Activated CD4-positive, alpha-beta T cell treated with anti-CD3 and anti-CD28 coated beads, Interleukin-2, Interleukin-6, amounts not matched to agents 100 ng/mL and 50 ng/mL, durations not matched to agents 16 hours and 8 hours (primary cell): ENCODE measurements at places on chromosomes 2 and 18.
A peak's percentile ranks its signal among the peaks of the same experiment; 100 is the strongest.

DNA sequence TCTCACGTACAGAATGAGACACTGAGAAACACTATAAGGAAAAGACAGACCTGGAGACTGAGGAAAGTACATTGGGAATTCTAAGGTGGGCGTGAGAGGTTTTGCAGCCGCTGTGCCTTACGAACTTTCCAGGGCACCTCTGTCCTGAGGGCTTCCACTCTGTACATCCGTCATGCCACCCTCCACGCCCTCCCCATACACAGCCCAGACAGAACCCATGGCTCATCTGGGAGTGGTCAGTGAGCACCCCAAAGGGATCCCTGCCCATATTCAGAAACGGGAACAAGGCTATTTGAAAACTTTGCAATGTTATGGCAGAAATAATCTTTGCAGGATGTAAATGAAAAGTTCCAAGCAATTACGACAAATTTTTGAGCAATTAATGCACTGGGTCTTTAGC is 95.4 kb upstream of the ZNF532 start:
- no peak for DNase-seq

GRCh38 chr2:61538920-61539520 is 864 bp upstream of the XPO1 start:
- DNase-seq: peak; percentile 58

DNA sequence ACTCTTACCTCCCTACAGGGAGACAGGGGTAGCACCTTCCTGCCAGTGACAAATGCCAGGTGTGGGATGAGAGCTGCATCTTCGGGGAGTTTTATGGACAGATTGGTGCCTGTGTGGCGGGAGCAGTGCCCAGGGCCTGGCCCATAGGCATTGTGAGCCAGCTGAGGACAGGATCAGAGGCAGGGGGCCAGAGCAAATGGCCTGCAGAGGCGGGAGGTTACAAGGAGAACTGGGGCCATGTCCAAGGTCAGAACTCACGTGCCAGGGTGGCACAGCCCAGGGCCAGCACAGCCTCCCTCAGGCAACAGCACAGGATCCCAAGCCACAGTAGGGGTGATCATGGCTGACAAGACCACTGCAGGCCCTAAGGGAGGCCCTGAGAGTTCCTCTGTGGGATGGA is 40.2 kb upstream of the MCFD2 start:
- no peak for DNase-seq

GRCh38 chr2:173077506-173078177 is 2.0 kb downstream of the MAP3K20 start:
- DNase-seq: no peak

- DNase-seq: no peak
These were observed 15.9 kb downstream of the ITGB1BP1 start for GRCh38 chr2:9407363-9407811.

DNA sequence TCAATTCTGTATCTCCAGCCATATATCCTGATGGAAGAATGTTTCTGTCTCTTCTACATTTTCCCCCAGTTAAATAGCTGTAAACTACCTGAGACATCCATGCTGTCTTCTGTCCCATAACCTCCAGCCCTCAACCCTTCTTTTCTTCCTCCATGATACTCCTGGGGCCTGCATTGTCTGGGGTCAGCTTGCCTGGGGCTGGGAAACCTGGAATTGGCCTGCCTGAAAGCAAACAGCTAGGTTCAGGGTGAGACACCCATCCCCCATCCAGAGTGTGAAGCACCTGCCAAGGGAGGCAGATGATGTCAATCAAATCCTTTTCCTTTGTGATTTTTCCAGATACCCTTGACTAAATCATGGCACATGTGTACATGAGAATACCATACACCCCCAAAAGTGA is 313.7 kb upstream of the MGAT5 start:
- DNase-seq: no peak

DNA sequence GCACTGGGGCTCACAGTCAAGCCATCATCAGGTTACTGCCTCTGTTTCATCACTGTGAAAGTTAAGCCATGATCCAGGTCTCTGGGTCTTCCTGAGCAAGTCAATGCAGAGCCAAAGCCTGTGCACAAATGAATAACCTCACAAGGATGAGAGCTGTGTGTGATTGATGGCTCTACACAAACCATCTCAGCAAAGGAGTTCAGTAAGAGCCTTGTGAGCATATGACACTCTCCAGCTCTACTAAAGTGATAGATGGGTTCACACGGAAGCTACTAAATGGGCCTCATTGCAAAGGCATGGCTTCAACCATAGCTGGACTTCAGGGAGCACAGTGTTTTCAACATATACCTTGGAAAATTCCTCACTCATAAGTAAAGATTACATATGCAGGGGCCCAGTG is 101.5 kb downstream of the AFF3 start:
- no peak for DNase-seq

GRCh38 chr2:171146633-171147032 is 14.1 kb downstream of the TLK1 start:
- no peak for DNase-seq

GRCh38 chr2:16664052-16664731 is 1.4 kb downstream of the CYRIA start:
- no peak for DNase-seq

DNA sequence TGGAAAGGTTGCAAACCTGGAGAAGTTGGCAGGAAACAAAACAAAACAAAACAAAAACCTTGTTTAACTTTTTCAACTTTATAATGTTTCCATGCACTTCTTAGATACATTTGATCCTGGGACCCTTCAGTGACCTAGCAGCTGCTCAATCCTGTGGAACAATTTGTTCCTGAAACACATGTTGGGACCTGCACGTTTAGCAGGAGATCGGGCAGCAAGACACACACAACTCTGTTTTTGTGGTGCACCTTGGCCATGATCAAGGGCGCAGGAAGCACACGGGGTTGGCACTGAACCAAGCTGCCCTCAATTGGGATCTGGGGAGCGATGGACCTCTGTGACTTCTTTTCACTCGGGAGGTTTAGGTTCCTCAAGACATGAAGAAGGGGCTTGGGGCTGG is 268.7 kb downstream of the LOXHD1 start:
- DNase-seq: no peak

DNA sequence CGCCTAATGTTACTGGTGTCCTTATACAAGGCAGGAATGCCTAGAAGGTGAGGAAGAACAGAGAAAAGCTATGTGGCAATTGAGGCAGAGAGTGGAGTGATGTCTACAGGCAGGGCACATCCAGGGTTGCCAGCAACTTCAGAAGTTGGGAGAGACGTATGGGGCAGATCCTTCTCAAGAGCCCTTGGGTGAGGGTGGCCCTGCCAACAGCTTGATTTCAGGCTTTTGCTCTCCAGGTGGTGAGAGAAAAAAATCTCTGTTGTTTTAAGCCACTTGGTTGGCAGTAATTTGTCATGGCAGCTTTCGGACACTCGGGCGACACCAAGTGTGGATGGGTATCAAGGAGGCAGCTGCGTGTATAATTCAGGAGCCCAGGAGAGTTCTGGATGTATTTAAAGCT is 217.4 kb upstream of the SMIM21 start:
- DNase-seq: no peak

DNA sequence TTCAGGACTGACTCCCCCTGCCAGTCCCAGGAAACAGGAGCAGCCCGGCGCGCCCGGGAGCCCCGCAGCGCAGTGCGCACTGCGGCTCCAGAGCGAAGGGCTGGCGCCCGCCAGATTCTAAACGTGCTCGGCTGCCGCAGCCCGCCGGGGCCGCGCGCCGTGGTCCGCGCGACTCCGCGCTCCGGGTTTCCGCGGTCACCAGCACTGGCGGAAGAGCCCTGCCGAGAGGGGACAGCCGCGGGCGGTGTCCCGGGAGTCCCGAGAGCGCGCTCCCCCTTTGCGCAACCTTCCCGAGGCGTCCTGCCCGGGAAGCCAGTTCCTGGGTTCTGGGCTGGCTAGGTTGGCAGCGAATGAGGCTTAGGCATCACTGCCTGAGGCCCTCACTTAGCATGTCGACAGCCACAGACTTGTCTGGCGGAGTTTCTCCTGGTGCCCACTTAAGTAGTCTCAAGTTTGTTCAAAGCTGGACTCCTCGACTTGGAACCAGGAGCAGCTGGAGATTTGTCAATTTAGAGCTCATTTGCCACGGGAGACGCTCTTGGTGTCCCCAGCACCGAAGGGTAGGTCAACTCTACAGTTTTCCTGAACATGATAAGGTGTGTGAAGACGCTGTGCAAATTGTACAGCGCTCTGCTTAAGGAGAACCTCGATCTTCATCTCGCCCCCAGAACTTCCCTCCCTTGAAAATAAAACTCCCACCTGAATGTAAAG is 1.5 kb upstream of the VSNL1 start:
- DNase-seq: peak; percentile 3

- no peak for DNase-seq
These were observed 2.4 kb upstream of the CHRNG start for GRCh38 chr2:232537079-232537478.

- DNase-seq: no peak
These were observed 46.2 kb upstream of the SERPINE2 start for GRCh38 chr2:224085246-224085645.

DNA sequence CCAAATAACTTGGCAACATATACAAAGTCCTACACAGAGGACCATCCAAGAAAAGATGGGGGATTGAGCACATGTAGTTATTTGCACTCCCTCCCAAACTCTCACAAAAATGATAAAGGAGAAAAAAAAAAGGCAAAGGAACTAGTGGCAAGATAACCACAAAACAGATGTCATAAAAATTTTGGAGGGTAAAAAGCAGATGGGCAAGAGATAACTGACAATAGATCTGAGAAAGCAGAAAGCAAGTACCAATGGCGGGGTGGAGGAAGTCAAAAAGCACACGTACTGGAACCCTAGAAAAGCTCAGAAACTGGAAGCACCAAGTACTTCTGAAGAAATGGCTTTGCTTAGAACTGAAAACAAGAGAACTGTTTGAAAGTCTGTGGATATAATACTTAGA is 82.0 kb downstream of the WDPCP start:
- no peak for DNase-seq

- no peak for DNase-seq
These were observed 2.0 kb downstream of the NAGK start for GRCh38 chr2:71070294-71071093.

- no peak for DNase-seq
These were observed 10.0 kb downstream of the EPG5 start for GRCh38 chr18:45957100-45957499.

- no peak for DNase-seq
These were observed 53.8 kb downstream of the SMAD7 start for GRCh38 chr18:48896875-48897511.

DNA sequence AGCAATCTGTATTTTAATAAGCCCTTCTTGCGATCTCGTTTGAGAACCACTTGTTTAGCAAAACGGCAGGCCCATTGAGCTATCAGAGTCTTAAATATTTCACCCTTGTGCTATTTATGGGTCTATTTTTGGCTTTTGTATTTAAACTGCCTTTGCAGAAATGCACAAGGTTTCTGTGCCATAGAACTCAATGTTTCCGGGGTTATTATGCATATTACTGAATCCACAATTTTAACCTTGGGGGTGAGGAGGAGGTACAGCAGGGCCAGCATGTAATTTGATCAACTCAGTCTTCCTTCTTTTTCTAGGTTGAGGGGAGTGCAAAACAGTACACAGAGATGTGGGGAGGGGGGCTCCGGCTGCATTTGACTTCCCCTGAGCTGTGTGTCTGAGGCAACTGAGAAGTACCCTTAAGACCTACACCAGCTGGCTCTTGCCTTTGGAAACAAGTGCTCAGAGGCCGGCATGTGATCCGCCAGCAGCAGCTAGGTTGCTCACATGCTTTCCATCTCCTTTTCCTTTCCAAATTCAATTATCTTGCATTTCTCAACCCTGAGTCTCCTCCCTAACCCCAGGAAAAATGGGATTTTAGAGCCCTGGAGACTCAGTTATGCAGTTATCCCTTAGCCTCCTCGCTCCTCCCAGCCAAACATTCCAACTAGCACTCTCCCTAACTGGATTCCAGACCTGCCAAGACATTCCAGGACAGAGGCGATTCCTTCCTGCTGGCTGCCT is 103.0 kb downstream of the HNRNPLL start:
- DNase-seq: no peak

DNA sequence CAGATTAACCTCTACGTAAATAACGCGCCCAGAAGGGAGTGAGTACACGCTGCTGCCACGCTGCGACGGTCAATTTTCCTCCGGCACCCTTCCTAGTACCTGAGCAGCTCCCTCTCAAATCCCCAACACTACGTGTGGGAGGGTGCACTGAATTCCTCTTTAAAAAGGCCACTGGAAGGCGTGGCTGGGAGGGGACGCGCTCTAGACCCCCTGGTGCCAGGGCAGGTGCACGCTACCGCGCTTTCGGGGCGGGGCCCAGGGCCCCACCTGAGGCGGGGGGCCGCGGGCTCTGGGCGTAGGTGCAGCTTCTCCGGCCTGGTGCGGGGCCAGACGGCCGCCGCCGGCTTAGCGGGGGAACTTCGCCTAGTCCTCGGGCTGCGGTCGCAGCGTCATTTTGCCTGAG is 668 bp upstream of the ANKRD12 start:
- peak; percentile 49 for DNase-seq

GRCh38 chr2:129611471-129611870 is 368.0 kb upstream of the RAB6C start:
- no peak for DNase-seq

GRCh38 chr2:1925928-1926327 is 181.6 kb upstream of the PXDN start:
- no peak for DNase-seq

GRCh38 chr18:64171576-64171975 is 22.7 kb upstream of the LINC00305 start:
- DNase-seq: no peak

DNA sequence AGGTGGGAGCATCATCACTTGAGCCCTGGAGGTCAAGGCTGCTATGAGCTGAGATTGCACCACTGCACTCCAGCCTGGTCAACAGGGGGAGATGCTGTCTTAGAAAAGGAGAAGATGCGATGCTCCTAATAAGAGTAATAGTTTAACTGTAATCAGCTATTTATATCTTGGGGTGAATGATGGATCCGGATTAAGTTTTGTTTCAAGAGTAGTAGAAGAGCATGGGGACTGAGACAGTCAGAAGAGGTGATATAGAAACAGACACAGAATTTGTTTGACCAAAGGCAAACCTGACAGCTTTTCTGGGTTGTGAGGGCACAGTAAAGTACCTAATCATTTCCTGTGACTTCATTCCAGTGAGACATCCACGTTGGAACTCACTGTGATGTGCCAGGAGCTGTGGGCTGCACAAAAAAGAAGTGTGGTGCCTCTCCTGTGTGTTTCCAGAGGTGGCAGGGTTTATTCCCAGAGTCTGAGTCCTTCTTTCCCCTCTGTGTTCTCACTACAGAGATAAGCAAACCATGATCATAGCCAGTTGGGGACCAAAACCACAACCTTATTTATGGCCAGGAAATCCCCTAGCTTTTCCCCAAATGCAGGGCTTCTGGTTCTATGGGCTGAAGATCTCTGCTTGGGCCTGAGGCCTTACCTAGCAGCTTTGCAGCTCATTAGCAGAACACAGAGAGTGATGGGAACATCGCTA is 113.7 kb downstream of the XRCC5 start:
- DNase-seq: peak; percentile 53

GRCh38 chr2:200736646-200737274 is 75.0 kb upstream of the BZW1 start:
- no peak for DNase-seq
